Endothelial cell of umbilical vein (primary cell): ENCODE measurements at places on chromosomes 1 and 21.

DNA sequence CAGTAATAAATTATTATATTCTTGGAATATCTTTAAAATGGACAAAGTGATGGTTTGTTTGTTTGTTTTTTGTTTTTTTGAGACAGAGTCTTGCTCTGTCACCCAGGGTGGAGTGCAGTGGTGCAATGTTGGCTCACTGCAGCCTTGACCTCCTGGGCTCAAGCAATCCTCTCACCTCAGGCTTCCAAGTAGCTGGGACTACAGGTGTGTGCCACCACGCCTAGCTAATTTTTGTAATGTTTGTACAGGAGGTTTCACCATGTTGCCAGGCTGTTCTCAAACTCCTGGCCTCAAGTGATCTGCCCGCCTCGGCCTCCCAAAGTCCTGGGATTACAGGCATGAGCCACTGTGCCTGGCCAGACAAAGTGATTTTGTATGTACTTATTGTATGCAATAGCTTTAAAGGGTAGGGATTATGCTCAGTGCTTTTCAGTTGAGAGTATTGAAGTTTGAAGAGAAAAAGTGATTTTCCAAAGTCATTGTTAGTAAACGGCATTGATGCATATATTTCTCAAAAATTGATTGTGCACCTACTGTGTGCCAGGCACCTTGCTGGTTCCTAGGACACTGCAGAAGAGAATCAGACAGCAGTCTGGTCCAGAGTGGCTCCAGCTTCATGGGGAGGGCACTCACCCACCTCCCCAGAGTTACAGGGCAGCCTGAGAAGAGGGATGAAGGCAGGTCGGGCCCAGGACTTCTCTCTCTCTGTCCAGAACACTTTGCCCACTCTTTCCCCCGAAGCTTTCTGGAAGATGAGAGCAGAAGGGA is 34.2 kb upstream of the TTC22 start:
- DNase-seq: no peak

GRCh38 chr1:66533804-66534740 is at the start of gene SGIP1:
TSS of gene SGIP1 (plus strand) at chr1:66534153. CDS start at chr1:66534359, 206 bp downstream.
- DNase-seq: peak; percentile 88

DNA sequence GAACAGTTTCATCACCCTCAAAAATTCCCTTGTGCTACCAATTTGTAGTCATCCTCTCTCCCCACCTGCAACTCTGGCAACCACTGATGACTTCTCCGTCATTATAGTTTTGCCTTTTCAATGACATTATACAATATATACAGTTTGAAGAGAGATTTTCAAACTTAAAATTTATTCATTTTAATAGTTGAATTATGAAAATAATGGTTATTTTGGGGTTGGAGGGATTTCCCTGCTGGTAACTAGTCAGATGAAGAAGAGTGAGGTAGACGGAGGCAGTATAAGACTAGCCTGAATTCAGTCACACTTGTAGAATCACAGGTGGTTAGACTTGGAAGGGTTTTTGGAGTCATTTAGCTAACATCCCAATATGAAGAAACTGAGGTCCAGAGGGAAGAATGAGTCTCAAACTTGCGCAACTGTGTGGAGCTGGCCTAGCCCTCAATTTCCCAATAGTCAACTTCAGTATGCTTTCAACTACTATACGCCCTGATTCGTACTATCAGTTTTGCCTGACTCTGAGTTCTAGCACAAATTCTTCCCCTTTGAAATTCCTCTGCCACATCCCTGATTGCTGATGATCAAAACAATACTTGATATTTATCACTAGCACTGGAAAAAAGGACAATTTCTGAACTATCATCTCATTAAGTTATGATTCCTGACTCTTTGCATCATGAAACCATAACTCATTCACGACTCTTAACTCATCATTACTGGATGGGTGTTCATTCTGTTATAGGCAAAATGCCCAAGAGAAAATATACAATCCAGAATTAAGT is 54.2 kb downstream of the VANGL2 start:
- DNase-seq: no peak

DNA sequence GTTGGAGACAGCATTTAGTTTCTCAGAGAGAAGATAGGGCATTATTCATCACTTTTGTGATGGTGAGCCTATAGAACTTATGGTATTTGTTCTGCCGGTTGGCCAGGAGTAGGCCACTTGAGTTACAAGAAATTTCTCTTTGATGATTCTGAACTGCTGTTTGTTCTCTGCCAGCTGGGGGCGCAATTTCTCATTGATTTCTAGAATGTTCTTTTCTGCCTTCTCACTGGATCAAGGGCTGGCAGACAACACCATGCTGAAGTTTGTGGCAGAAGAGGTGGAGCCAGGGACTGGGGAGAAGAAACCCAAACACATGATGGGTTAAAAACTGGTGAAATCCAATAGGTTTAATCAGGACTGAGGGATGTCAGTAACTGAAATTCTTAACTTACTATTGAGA is 360.6 kb downstream of the FAM72C start:
- DNase-seq: no peak

DNA sequence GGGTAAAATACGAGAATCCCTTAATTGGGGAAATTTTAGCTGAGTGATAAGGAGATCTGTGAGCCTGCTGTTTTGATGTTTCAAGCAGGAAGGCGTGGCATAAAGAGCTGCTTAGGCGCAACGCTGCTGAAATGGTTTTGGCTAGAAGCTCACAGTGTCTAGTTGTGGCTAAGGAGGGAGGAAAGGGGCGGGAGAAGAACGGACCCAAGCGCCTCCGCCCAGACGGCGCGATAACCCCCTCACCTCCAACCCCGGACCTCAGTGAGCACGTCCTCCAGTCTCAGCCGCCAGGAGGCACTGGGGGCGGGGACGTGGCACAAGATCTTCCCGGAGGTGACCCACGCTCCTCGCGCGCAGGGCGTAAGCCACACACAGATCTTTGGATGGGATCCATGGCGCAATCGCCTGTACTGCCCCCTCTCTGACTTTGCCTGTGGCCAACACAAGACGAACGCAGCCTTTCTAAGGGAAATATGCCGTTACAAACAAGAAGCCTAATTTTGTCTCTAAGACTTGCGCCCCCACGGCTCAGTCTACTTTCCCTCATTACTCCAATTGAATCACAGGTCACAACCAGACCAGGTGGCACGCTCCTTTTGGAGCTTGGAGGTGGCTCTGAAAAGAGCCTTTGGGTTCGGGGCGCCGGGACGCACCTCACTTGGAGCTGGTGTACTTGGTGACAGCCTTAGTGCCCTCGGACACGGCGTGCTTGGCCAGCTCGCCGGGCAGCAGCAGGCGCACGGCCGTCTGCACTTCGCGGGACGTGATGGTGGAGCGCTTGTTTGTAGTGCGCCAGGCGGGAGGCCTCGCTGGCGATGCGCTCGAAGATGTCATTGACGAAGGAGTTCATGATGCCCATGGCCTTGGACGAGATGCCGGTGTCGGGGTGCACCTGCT is 23.4 kb upstream of the RNF187 start:
- no peak for DNase-seq

DNA sequence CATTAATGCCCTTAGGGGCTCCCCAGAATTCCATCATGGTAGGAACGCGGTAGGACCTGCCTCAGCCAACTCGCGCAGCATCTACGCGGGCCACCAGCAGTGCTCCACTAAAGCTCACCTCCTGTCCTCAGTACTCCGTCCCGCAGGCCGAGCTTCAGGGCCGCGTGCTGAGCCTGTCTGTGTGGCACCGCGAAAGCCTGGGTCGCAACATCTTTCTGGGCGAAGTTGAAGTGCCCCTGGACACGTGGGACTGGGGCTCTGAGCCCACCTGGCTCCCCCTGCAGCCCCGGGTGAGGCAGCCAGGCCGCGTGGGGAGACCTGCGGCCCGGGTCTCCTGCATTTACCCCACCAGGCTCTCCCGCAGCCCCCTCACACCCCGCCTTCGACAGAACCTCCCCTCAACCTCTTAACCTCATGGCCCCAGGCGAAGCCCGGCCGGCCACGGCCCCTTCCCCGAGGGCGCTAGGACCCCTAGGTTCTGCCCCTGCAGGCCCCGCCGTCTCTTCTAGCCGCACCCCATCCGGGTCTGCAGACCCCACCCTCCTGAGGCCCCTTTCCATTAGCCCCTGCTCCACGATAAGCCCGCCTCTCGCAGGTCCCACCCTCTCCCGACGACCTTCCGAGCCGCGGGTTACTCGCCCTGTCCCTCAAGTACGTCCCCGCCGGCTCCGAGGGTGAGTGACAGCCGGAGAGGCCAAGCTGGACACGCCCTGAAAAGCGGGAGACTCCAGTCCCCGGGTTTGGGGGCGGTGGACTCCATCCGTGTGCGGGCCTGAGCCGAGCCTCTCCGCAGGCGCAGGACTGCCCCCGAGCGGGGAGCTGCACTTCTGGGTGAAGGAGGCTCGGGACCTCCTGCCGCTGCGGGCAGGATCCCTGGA is 9.1 kb downstream of the SYTL1 start:
- no peak for DNase-seq

GRCh38 chr1:157380523-157380922 is 171.8 kb downstream of the FCRL5 start:
- DNase-seq: no peak

DNA sequence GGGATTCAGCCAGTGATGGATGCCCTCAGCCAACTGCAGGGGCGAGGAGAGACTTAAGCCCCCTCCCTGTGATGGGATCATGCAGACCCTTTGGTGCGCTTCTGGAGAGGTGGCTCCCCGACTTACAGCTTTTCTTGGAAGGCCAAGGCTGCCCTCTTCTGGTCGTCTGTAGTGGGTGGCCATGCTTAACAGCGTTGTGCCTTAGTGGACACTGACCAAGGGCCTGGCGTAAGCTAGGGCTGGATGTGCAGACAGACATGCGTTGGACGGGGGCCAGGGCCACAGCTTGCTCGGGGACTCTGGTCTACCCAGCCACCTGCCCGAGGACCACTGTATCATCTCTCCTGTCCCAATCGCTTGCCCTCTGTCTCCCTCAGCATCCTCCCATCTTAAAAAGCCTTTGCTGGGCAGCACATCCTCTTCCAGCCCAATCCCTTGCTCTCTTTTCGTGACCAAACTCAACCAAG is 5.5 kb downstream of the AZIN2 start:
- DNase-seq: peak; percentile 77

- peak; percentile 29 for DNase-seq
Observed at GRCh38 chr1:218164111-218164929, 120.8 kb upstream of the RRP15 start.

DNA sequence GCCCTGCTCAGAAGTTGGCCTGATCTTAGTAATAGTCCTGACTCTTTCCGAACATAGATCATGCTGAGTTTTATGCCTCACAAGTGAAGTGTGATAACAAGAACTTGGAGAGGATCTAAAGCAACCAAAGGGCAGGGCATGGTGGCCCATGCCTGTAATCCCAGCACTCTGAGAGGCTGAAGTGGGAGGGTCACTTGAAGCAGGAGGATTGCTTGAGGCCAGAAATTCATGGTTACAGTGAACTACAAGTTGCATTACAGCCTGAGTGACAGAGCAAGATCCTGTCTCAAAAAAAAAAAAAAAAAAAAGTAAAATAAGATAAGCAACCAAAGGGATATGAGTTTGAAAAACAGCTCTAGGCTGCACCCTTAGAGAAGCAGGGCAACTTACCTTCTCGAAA is 18.5 kb upstream of the BCL9 start:
- DNase-seq: no peak

DNA sequence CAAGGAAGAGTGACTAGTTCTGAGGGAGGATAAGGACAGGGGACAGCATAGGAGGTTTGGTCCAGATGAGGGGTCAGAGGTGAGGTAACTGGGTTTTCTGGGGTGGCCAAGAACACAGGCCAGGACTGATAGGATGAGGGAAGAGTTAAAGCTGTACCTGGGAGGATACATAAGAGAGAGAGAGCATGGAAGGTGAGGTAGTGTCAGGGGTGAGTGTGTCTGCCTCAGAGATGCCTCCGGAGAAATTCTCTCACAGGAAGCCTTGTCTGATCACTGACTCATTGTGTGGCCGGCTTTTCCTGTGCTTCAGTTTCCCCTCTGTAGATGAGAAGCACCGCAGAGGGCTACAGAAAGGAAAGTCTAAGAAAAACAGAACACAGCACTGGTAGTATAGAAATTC is 40.2 kb downstream of the FASLG start:
- peak; percentile 60 for DNase-seq

DNA sequence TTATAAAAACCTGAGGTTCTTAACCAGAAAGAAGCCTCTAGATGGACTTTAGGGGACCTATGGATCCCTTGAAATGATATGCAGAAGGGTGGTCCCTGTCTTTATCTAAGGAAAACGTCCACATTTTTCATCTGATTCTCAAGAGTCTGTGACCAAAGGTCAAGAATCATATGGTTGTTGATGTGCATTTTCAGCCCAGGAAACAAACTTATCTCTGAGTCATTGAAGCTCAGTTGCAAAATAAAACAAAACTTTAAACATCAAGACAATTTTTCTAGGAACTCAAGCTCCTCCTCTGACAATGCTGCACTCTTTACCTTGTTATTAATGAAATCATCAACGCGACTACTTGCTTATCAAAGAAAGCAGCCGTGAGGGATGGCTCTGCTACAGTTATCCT is 83.3 kb downstream of the TIAM1 start:
- DNase-seq: no peak

DNA sequence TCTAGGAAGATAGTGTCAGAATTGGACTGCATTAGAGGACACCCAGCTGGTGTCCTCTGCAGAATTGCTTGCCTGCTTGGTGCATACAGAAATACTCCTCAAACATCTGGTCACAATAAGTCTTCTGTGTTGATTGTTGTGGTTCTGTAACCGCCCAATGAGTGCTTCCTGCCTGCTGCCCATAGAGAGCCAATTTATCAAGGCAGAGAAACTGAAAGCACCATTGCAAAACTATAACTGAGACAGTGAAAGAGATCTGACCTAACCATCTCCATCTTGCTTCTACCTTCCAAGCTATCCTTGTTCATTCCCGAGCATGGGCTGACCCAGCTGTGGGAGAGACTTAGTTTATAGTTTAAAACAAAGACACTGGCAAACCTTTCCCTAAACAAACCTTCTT is 462.4 kb upstream of the RGS18 start:
- no peak for DNase-seq

- DNase-seq: no peak
Observed at GRCh38 chr1:36879613-36880012, 154.7 kb downstream of the GRIK3 start.

- peak; percentile 88 for DNase-seq
Observed at GRCh38 chr1:66267201-66267940, 266.6 kb upstream of the SGIP1 start.

- no peak for DNase-seq
Observed at GRCh38 chr1:223780949-223781348, 64.8 kb downstream of the TP53BP2 start.

- no peak for DNase-seq
Observed at GRCh38 chr1:199272139-199272544, 633.3 kb downstream of the PTPRC start.

- no peak for DNase-seq
Observed at GRCh38 chr1:71014178-71014579, 33.4 kb downstream of the PTGER3 start.

- no peak for DNase-seq
Observed at GRCh38 chr1:99384021-99384420, 119.7 kb downstream of the PLPPR4 start.

DNA sequence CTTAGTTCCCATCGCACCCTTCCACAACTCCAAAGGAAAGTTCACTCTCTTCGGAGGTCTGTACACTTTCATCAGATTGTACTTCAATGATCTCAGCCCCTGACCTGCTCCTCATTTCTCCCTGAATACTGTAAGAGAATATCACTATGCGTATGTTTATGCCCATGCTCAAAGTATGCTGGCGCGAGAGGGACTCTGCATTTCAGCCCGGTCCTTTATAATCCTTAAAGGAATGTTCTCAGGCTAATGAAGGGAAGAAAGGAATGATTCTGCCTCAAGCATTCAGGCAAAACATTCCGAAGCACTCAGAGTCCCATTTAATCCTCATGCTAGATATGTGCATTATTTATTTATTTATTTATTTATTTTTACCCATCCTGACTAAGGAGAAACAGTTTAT is 76.8 kb downstream of the PLD5 start:
- no peak for DNase-seq
